ENCODE measurements at places on chromosomes 1 and 21.
A peak's percentile ranks its signal among the peaks of the same experiment; 100 is the strongest.

GRCh38 chr1:188988589-188988988, 1489.1 kb downstream of the BRINP3 start:
- DNase-seq = no peak

- peak; percentile 88 for DNase-seq
These were observed 623.2 kb downstream of the LMO4 start for GRCh38 chr1:87951852-87952251.

DNA sequence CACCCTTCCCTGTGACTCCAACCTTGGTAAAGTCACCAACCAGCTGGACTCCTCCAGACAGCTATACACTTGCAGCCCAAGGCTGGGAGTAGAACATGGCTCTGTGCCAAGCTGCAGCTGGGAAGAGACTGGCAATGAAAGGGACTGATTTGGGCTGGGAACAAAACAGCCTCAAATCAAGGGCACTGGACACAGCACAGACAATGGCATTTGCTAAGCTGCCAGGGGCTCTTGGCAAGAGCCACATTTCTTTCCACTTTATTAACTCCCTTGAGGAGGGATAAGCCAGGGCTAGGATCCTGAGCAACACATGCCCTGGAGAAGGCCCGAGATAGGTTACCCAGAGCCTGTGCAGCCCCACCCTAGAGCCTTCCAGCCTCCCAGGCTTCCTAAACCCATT, 12.0 kb downstream of the SYT11 start:
- DNase-seq = peak; percentile 25

DNA sequence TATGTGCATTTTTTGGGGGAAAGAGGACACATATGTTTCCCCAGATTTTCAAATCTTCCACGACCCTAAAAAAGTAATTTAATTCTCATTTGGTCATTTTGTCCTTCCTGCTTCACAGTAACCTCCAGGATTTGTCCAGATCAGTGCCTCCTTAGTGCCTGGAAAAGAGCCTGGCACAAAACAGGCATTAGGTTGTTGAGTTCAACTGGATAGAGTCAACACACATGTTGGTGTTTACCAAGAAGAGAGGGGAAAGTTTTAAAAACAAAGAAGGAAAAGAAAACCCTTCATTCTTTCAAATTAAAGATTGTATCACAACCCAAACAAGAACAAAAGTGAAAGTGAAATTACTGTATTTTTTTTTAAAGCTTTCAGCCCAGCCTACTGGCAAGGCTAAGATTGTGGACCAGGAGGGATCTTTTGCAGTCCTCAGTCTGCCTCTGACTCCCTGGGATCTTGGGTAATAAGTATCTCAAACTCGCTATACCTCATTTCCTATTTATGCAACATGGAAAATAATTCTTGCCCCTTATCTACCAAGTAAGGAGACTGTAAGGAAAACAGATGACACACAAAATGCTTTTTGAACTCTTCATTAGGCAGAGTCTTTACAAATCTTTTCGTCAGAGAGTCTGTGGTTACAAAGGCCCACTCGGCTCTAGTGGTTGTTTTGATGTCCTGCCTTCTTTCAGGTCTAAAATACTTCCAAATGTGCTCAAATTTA, 57.8 kb downstream of the ZNF281 start:
- peak; percentile 70 for DNase-seq

- no peak for DNase-seq
These were observed 99.1 kb upstream of the LPGAT1 start for GRCh38 chr1:211929683-211930082.

GRCh38 chr1:200336101-200336845, 73.6 kb downstream of the ZNF281 start:
- peak; percentile 95 for DNase-seq

GRCh38 chr1:10634428-10635084, 159.8 kb downstream of the PEX14 start:
- no peak for DNase-seq

DNA sequence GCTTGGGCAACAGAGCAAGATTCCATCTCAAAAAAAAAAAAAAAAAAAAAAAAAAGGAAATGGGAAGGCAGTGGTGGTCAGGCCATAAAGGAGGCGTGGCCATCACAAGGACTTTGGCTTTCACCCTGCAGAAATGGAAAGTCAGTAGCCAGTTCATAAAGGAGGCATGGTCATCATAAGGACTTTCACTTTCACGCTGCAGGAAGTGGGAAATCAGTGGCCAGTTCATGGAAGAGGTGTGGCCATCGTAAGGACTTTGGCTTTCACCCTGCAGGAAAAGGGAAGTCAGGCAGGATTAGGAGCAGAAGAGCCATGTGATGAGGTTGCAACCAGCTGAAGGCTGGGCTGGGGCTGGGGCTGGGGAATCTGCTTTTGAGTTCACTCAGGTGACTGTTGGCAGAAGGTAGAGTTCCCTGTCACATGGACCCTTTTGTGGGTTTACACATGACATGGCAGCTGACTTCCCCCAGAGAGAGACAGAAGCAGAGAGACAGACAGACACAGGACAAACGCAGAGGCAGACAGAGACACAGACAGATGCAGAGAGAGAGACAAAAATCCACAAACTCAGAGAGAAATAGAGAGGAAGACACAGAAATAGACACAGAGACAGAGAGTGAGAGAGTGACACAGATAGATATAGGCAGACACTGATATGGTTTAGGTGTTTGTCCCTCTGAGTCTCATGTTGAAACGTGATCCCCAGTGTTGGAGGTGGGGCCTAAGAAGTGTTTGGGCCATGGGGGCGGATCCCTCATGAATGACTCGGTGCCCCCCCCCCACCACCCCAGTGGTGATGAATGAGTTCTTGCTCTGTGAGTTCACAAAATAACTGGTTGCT, 263.9 kb upstream of the KAZN start:
- DNase-seq = no peak

GRCh38 chr1:52707927-52708655, 9.9 kb upstream of the COA7 start:
- peak; percentile 81 for DNase-seq

GRCh38 chr1:15299179-15299578, 52.2 kb downstream of the FHAD1 start:
- no peak for DNase-seq

- no peak for DNase-seq
These were observed 25.5 kb downstream of the RGS18 start for GRCh38 chr1:192183788-192184187.

- DNase-seq = no peak
These were observed 137.4 kb upstream of the GRIK3 start for GRCh38 chr1:37171691-37172090.

DNA sequence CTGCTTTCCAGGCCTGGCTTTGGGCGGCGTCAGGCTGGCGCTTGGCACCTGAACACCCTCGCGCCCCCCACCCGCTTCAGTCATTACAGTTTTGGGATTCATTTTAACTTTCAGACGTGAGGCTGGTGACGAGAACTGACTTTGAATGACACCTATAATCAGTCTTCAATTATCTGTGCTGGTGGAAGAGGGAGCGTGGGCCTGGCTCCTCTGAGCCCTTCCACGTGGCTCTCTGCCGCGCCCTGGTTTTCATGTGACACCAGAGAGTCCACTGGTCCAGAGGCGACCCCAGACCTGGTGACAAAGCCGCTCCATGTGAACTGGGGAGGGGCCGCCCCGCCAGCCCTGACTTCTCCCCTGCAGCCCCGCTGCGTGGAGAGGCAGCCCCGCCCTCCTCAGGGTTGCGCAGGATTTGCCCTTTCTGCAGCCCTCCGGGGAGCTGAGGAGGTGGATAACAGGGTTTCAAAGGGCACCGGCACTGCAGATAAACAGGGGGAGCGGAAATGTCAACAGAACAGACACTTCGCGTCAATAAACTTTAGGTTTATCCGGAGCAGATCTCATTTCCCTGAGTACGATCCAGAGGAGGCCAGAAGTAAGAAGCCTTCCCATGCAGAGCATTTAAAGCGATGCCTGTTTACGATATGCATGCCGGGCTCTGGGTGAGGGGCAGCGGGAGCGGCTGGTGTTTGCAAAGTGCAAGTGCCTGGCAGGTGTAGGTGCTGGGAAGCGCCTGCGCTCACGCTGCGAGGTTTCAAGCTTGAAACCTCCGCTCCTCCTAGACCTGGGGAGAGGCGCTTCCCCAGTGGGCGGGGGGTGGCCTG, 56.4 kb downstream of the AJAP1 start:
- no peak for DNase-seq

DNA sequence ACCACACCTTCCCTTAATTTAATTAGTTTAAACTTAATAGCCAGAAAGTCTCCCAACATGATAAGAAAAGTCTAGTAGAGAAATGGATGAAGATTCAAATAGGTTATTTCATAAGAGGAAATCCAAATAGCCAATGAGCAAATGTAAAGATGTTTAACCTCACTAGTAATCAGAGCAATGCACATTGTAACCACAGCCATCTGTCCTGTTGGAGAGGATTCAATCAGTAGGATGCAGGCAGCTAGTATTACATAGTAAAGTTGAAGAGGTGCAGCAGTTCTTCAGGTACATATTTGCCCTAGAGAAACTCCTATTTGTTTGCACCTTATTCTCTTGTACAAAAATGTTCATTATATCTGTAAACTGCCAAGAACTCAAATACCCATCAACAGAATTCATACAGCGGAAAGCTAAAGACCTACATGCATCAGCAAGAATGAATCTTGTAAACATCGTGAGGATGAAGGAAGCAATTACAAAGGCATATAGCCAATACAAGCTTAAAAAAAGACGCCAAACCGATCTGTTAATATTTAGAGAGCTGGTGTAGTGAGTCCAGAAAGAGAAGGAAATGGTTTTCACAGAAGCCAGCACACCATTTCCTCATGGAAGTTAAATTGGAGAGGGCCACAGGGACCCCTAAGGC, 27.9 kb downstream of the DIP2A start:
- no peak for DNase-seq

- peak; percentile 30 for DNase-seq
These were observed 31.0 kb downstream of the SLC45A1 start for GRCh38 chr1:8348777-8349472.

GRCh38 chr1:171717062-171717718, 24.7 kb downstream of the VAMP4 start:
- DNase-seq = no peak

GRCh38 chr21:46624050-46624449, 11.4 kb upstream of the PRMT2 start:
- DNase-seq = no peak

GRCh38 chr1:235527196-235527814, 23.1 kb upstream of the B3GALNT2 start:
- DNase-seq = peak; percentile 30

- DNase-seq = no peak
These were observed 41.0 kb downstream of the POFUT2 start for GRCh38 chr21:45246386-45247320.

GRCh38 chr1:146029117-146029516, 7.6 kb upstream of the HJV start:
- no peak for DNase-seq

DNA sequence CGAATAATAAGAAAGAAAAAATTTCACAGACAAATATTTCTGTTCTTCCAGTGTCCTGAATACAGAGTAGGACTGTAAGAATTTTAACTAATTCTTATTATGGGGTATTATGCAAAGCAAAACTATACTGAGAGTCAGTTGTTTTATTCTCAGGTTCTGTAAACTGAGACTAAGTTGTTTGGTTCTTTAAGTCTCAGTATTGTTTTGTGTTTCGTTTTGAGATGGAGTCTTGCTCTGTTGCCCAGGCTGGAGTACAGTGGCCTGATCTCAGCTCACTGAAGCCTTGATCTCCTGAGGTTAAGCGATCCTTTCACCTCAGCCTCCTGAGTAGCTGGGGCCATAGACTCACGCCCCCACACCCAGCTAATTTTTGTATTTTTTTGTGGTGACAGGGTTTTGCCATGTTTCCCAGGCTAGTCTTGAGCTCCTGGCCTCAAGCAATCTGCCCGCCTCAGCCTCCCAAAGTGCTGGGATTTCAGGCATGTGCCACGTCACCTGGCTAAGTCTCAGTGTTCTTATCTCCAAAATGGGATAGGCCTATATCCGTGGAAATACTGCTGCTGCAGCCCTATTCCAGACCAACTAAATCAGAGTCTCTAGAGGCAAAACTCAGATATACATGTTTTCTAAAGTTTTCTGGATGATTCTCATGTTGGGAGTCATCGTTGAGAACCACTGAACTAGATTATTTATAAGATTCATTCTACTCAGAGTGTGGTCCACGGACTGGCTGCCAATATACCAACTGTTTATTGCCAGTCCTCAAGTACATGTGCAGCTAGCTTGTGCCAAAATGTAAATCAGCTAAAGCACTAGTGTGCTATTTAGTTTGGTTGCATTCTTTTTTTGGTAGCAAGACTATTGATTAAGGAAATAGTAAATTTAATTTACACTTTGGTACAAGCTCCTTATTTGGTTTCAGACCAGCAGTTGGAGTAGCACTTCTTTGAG, 116.6 kb downstream of the HS2ST1 start:
- no peak for DNase-seq
